ENCODE measurements at places on chromosomes 5 and 9. TPM values are rescaled to one million over a fixed set of nuclear protein-coding genes. Genes with fewer than 3 reads are reported as not detected.

The FAM153A gene
- 0.56 TPM for total RNA-seq

The INSL4 gene
- not detected for total RNA-seq

The MTAP gene
- total RNA-seq = 33.5 TPM

The MCC gene
- total RNA-seq = 63.3 TPM

The EQTN gene
- not detected for total RNA-seq

The HAPLN1 gene
- total RNA-seq = 38.9 TPM

The GDNF gene
- 1.1 TPM for total RNA-seq

The SPATA31D4 gene
- not detected for total RNA-seq

The PCDHGA11 gene
- total RNA-seq = 3.1 TPM

The GARIN3 gene
- not detected for total RNA-seq

The VCP gene
- 302 TPM for total RNA-seq

The FOCAD gene
- total RNA-seq = 60.2 TPM

The ZNG1F gene
- 7.9 TPM for total RNA-seq

The MYO10 gene
- total RNA-seq = 104 TPM

The TMEM232 gene
- 4.8 TPM for total RNA-seq

The ACTBL2 gene
- 0.19 TPM for total RNA-seq

The NOXA1 gene
- not detected for total RNA-seq

The NANS gene
- 64.0 TPM for total RNA-seq

The GMCL2 gene
- total RNA-seq = not detected

The DOK3 gene
- 6.8 TPM for total RNA-seq

The CNTLN gene
- total RNA-seq = 10.1 TPM

The MARCHF6 gene
- 69.9 TPM for total RNA-seq

The PIP5K1B gene
- total RNA-seq = not detected

The WDR36 gene
- total RNA-seq = 98.0 TPM

Data from regular cardiac myocyte (primary cell).